Fibroblast of mammary gland (primary cell): ENCODE measurements at places on chromosomes 3 and 15.

- DNase-seq: no peak
Measured at GRCh38 chr3:29426302-29427226, 145.7 kb downstream of the RBMS3 start.

DNA sequence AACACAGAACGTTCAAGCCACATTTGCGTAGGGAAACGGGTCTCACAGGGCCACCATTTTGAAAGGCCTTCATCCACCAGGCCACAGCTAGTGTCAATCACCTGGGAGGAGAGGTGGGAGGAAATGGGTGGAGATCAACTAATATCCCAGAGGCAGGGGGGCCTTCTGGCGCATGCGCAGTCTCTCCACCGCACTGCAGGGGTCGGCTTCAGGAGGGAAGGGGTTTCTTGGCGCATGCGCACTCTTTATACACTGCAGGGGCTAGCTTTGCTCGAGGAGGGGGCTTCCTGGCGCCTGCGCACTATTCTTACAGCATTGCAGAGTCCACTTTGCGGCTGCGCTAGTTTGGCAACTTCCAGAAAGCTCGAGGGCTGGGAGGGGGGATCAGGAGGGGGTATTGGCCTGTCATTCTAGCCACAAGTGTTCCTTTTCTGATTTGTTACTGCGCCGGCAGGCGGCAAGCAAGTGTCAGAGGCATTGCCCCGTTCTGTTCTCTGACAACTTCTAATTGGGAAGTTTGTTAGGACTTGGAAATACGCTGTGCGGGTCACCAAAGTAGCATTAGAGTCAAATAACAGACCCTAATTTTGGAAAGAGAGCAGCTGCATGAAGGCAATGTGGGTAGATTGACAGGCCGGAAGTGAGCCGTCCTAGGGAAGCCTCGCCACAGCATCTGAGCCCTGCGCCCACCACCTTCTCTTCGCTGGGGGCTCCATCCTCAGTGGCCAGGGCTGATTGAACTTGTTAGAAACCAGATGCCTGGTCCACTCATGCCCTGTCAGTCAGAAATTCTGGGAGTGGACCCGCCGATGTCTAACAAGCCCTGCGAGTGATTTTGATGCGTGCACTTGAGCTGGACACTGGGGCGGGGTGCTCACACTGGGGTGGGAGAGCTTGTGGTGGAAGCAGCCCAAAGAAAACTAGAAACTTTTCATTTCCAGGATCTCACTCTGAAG is 173.5 kb upstream of the NDN start:
- DNase-seq: no peak

DNA sequence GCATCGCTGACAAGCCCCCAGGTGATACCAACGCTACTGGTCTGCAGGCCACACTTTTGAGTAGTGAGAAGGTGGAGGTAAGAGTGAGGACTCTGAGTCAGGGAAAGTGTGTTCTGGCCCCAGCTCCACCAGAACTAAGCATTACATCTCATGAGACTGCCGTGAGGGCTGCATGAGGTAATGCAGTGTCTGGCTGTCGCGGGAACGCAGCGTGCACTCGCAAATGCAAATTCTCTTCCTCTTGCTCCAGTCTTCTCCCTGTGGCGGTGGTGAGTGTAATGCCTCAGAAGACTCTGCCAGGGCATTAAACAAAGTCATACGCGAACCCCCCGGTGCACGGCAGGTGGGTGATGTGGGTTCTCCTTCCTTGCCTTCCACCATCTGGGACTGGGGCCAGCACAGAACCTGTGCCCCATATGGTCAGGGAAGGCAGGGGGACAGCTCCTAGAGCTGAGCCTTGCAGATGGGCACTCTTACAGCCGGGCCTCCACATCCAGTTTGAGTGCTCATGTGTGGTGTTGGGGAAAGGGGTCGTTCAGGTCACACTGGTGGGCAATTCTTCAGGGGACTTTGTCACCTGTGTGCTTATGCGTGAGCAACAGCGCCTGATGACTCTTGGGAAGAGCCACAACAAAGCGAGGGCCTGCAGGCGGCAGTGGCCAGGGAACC is 175.8 kb downstream of the XXYLT1 start:
- no peak for DNase-seq

DNA sequence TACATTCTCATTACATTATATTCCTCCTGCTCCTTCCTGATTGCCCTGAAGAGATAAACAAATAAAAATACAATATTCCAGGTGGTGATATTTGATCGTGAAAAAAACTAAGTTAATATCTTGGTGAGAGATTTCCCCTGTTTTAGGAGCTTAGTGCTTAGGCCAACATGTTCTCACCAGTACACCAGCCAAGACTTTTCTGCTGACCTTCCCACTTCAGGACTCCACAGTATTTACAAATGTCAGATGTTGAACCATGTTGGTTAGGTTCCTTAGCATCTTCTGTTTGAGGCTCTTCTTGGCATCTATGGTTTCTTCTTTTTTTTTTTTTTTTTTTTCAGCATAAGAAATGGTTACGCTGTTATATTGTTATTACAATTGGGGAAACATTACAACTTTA is 247.0 kb downstream of the IL5RA start:
- no peak for DNase-seq

DNA sequence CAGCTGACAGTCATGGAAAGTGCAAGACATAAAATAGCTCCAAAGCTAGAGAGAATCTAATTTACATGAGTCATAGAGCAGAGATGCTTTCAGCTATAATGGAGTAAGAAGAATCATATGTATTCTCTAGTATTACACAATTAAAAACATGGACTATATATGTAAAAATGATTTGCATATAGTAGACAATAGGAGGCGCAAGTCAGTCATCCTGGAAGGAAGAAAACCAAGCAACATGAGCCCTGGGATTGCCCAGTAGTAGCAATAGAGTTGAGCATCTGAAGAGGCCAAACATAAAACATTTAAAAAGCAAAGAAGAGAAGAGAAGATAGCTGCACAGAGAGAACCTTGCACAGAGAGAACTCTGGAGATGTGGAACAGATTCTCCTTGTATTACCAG is 455.0 kb downstream of the EPHA3 start:
- no peak for DNase-seq

- DNase-seq: peak; percentile 69
Measured at GRCh38 chr3:184716622-184717398, 4.9 kb upstream of the MAGEF1 start.

DNA sequence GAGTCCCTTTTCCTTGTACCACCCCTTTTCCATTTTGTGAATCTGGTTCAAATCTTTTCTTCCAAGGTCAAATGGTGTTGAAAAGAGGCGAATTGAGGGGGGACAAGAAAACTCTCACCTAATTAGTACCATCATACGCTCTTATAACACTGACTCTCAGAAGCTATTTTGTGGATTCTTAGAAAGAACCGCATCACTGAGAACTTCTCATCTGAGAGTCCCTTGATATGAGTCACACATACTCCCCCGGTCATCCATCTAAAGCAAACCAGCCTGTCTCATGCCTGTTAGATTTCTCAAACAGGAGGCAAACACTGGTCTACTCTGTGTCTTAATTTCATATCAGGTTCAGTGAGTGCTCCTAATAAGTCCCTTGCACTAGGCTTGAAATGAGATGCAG is 76.5 kb upstream of the SPRED1 start:
- DNase-seq: peak; percentile 85

GRCh38 chr3:137789236-137789635 is 25.1 kb downstream of the SOX14 start:
- DNase-seq: no peak

GRCh38 chr15:66454143-66454542 is 43.4 kb downstream of the SNAPC5 start:
- peak; percentile 51 for DNase-seq

DNA sequence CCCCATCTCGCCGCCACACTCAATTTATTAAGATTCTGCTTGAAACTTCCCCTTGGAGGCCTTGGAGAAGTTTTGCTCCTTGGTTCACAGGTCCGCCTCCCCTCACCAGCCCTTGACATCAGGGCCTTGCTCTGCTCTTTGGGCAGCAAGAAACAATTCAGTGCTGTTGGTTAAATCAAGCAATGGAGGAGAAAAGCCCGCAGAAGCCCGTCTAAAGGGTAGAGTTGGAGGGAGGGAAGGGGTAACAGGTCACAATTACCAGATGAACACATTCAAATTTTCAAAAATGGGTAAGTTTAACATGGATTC is 429 bp downstream of the PARP9 start:
- peak; percentile 11 for DNase-seq

DNA sequence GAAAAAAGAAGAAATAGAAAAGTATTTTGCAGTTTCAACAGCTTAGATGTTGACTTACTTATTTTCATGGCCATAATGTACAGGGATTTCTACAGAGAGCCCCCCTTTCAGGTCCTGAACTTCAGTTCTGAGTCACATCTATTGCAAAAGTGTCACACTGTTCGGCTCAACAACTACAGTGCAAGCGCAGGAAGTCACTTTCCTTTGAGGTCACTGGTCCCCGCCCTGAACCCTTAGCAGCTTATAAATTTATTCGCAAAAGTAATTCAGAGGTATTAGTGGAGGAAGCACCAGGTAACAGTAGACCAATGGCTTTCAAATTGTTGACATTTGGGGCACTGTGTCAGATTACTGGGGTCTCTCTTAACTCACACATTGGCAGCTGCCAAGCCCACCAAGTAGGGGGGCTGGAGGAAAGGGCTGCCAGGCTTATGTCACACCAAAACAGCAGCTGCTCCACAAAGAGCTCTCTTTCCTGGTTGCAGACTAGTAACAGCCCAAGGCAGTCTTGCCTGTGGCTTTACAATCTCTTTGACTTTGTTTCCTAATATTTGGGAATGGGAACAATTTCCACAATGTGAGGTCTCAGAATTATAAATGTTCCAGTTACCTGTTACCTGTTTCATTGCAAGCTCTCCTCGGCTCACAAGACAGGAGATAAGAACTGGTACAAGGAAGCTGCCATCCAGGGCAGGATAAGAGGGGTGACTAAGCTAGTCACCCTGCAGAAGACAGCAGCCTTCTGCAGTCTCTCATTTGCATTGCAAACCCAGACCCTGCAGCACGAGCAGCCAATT is 130.2 kb upstream of the STRIT1 start:
- DNase-seq: no peak
